ENCODE measurements at places on chromosomes 2 and 18.

DNA sequence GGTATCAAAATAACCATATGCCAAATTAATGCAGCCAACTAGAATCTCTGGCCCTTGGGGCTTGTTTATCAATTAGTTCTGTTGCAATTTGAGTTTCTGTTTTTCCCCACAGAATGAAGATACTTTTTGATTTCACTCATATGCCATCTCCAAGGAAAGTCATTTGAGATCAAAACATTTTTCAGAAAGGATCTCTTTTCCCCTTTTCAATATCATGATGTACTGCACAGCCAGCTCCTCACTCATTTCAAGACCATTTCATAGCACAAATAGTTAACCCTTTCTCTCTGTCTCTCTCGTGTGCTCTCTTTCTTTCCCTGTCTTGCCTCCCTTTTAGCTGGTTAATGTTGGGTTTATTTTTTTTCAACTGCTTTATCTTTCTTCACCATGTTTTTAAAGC is 387.3 kb downstream of the STK39 start:
- no peak for DNase-seq

DNA sequence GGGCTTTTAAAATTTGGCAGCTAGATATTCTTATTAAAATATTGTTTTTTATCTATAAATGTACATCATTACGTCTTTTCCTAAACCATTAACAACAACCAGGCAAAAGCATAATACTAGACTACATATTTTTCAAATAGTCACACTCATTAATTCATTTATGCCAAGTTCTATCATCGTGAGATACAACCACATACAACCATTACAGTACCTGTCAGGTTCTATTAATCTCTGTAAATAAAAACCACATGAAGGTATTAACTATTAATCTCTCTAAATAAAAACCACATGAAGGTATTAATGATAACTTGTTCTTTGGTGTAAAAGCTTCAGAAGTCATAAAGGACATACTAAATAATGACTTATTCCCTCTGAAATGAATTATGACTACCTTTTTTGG is 432.7 kb downstream of the TMX3 start:
- DNase-seq: no peak

DNA sequence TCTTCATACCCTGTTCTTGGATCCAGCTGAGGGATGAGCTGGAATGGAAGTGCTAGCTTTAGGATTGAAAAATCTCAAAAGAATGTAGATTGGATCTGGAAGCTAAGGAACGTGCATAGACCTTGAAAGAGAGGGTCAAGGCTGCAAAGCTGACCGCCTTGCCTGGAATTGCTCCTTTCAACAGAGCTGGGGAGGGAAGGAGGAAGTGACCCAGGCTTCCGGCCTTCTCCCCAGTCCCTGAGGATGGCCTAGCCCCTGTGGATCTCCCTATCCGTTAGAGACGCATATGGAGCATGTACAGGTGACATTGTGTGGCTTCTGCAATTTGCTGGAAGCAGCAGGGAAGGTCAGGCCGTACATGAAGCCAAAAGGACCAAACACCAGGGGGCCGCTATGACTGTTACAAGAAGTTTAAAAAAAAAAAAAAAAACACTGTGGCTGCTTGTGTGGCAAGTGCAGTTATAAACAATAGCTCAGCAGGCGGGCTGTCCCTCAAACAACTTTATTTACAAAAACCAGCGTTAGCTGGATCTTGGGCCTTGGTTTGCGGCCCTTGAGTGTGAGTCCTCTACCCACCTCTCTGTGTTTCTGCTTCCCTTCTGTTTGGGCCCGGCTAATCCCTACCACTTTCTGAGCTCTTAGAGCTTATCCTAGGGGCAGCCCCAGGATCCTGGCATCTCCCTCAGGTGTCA is 227.6 kb downstream of the SEPTIN10 start:
- no peak for DNase-seq

GRCh38 chr2:10052216-10052615 is 8.9 kb downstream of the KLF11 start:
- no peak for DNase-seq

DNA sequence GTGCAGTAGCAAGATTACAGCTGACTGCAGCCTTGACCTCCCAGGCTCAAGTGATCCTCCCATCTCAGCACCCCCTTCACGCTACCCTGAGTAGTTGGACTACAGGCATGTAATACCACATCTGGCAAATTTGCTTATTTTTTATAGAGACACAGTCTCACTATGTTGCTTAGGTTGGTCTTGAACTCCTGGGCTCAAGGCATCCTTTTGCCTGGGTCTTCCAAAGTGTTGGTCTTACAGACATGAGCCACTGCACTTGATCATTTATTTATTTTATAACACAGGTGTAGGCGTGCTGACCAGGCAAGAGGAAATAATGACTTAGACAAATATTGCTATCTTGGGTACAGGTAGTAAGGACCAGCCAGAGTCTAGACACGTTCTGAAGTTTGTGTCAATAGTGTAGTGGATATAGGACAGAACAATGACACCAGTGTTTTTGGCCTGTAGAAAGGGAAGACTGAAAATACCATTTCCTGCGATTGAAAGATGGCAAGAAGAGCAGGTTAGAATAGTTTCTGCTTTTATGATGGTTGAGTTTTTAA is 71.0 kb upstream of the THUMPD2 start:
- DNase-seq: no peak

GRCh38 chr2:240232961-240233884 is 92.8 kb upstream of the OTOS start:
- DNase-seq: peak; percentile 81

- no peak for DNase-seq
Measured at GRCh38 chr2:224957540-224958461, 84.5 kb downstream of the DOCK10 start.

- no peak for DNase-seq
Measured at GRCh38 chr18:79943608-79944125, 7.8 kb downstream of the SLC66A2 start.

GRCh38 chr2:173611121-173611520 is 256.4 kb downstream of the CDCA7 start:
- no peak for DNase-seq

DNA sequence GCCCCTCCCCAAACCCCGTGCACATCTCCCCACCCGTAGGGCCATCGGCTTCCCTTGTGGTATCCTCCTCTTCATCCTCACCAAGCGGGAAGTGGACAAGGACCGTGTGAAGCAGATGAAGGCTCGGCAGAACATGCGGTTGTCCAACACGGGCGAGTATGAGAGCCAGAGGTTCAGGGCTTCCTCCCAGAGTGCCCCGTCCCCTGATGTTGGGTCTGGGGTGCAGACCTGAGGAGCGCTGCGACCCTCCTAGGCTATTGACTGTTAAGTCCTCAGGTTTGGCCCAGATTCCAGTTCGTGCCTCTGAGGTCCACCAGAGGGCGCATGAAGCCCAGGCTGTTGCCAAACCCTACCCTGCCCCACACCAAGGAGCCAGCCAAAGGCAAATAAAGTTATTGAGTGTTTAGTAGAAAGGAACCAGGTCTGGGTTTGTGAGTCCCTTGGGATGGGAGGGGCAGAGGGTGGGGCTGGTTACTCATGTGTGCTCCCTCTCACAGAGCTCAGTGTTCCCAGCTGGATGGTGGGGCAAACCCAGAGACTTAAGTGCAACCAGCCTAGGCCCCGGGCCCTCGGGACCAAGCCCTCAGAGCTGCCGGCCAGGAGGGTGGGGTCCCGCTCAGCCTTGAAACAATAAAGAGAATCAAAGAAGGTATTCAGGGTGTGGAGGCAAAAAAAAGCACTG is 2.4 kb downstream of the PNKD start:
- peak; percentile 77 for DNase-seq

GRCh38 chr2:3279236-3279960 is 98.2 kb downstream of the EIPR1 start:
- no peak for DNase-seq

DNA sequence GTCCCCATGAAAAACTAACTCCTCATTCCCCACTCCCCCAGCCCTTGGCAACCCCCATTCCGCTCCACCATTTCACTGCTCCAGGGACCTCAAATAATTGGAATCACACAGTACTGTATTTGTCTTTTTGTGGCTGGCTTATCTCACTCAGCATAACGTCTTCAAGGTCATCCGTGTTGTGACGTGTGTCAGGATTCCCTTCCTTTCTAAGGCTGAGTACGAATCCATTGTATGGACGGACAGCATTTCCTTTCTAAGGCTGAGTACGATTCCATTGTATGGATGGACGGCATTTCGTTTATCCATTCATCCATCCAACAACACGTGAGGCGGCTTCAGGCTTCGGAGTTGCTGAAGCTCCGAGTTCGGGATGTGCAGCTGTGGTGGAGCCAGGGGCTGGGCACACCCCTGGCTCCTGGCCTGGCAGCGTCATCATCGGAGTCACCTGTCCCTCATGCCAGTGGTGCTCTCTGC is 1.2 kb upstream of the ASB1 start:
- DNase-seq: no peak

DNA sequence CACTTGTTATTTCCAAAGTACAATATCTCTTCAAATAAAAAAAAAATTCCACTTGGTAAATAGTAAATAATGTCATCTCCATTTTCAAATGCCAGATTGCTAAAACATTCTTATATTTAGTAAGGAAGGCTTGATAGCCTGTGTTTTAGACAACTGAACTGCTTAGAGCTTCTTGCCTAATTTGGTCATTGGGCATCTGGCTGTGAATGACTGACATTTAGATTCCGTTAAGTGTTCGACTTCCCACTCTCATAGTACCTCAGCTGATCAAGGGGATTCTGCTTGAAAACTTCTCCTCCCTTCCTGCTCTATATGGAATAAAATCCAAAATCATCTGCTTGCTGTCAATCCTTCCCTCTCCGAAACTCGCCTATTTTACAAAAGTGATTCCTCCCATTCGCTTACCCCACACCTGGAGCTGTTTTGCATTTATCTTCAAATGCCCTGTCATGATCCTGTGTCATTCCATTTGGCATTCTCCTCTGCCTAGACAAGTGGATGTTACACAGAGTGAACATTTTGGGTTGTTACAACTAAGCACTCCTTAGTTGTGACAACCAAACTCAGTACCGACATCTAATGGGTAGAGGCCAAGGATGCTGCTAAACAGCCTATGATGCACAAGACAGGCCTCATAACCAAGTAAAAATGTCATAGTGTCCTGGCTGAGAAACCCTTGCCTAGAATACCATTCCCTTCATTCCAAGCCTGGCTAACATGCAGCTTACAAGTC is 181.0 kb downstream of the CDH2 start:
- no peak for DNase-seq

DNA sequence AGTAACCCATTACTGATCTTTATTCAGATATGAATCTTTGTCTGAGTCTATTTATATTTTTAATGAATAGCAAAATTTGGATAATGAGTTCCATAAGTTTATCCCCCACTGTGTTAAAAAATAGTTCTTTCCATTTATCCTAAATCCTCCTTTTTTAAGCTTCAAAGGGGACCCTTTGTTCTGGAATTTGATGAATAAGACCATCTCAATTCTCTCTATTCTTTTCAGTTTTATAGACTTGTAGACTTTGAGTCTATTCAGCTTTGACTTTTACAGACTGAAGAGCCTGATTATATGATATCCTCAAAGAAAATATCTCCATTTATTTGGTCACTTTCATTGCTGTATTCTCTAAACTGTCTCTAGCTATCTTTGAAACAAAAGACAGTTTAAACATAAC is 2146.1 kb upstream of the CELF4 start:
- DNase-seq: no peak

GRCh38 chr2:199646439-199646838 is 188.7 kb upstream of the SATB2 start:
- no peak for DNase-seq

DNA sequence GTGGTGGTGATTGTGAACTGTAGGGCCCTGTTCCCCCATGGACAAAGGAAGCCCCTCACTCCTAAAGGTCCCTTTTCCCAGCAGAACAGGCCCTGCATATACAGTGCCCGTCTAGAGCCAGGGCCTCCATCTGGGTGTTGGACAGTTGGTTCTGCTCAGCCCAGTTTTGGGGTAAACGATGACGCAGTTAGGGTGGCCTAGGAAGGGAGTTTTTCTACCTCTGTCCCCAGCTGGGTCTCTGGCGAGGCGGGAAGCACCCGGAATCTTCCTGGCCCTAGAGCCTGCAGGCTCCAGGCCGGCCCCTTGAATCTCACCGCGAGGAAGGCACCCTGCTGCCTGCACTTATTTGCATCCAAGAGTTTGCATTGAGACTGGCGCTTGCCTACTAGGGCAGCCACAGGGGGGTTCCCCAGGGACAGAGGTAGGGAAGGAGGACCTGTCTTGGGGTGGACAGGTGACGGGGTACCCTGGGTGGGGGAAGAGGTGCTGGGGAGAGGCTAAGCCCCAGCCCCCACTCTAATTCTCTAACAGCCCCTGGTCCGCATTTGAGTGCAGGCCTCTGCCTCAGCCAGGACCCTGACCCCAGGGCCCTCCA is 529 bp upstream of the MTA3 start:
- DNase-seq: peak; percentile 1

- DNase-seq: peak; percentile 82
Measured at GRCh38 chr2:30252723-30253701, 21.7 kb downstream of the LBH start.
